ENCODE measurements at places on chromosomes 11 and 22. TPM values are rescaled to one million over a fixed set of nuclear protein-coding genes. Genes with fewer than 3 reads are reported as not detected.

GRCh38 chr11:18522388-18522787, 4.4 kb downstream of the TSG101 start:
- no peak for DNase-seq

Gene PLA2G3
- 0.49 TPM for total RNA-seq

Gene DDB1
- 149 TPM for total RNA-seq

Gene PLEKHA7
- 81.3 TPM for total RNA-seq

- DNase-seq, result no peak
Observed at GRCh38 chr11:59558270-59558643, 46.9 kb downstream of the OR4D9 start.

- no peak for DNase-seq
Observed at GRCh38 chr11:77510851-77511250, 37.0 kb upstream of the PAK1 start.

GRCh38 chr11:128297805-128298204, 289.6 kb downstream of the ETS1 start:
- DNase-seq, result no peak

DNA sequence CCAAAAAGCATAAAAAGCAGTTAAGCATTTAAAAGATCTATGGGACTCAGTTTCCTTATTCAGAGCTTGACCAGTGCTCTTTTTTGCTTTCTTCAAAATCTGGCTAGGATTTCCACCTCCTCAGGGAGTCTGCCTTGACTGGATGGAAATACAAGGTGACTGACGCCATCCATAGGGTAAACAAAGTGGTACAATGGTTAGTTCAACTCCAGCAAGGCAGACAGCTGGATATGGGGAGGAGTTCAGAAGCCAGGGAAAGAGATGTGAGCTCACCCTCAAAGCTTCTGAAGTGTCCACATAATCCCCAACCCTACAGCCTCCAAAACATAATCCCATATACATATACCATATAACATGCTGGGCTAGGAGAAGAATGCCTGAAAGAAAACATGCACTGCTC, 52.0 kb downstream of the KIRREL3 start:
- DNase-seq, result no peak

Gene PKNOX2
- total RNA-seq, result 1.5 TPM

- no peak for DNase-seq
Observed at GRCh38 chr11:22761066-22761465, 68.5 kb downstream of the SVIP start.

GRCh38 chr11:62725646-62726045, 1.6 kb downstream of the HNRNPUL2 start:
- no peak for DNase-seq

- no peak for DNase-seq
Observed at GRCh38 chr11:9899676-9900075, 235.8 kb downstream of the SWAP70 start.

GRCh38 chr11:80914311-80914710, 1473.5 kb upstream of the TENM4 start:
- DNase-seq, result no peak
